CD4-positive, alpha-beta T cell treated with Interleukin-17A for 4 hours (primary cell): ENCODE measurements at places on chromosomes 1 and 21.
A peak's percentile ranks its signal among the peaks of the same experiment; 100 is the strongest.

DNA sequence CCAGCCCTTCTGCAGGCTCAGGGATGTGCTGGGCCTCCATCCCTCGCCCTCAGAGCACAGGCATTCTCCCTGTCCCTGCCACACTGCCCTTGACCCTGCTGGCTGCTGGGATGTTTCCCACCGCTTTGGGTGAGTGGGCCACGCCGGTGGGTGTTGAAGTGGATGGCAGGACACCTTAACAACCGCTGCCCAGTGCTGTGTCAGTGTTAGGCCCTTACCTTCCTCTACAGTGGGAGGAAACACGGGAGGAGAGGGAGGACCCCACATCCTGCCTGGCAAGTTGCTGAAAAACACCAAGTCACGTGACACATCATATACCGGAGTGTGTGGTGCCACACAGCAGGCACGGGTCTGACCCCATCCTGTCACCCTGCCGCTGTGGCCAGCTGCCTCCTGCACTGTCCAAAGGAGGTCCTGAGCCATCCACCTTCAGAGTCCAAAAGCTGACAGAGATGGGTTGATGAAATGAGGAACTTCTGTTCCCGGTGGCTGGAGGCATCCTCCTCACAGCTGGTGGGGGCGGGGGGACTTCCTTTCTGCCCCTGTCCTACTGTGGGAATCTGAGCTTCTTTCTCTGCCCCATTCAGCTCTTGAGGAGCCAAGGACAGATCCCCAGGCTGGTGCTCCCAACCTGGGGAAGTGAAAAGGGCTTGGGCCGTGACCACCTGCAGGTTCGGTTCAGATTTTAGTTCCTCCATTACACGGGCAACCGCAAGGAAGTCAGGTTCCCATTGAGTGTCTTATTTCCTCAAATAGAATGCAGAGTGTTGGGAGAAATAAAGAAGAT is 3.2 kb upstream of the THEMIS2 start:
- peak; percentile 79 for DNase-seq

DNA sequence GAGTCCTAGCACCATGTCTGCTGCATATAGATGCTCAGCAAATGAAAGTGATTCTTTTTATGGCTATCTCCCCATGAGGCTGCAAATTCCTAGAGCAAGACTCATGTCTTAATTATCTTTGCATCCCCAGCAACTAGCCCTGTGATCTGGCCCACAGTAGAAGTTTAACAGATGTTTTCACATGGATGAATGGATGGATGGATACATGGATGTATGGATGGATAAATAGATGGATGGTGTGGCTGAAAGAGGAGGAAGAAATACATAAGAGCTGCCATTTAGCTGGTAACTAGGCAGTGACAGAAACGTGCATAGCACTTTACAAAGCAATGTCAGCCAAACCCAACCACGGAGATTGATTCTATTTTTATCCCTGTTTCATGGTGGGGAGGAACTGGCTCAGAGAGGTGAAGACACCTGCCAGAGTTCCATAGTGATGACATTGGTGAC is 32.7 kb upstream of the ZBTB40 start:
- no peak for DNase-seq

- no peak for DNase-seq
Observed at GRCh38 chr1:118118469-118118868, 66.6 kb downstream of the SPAG17 start.

DNA sequence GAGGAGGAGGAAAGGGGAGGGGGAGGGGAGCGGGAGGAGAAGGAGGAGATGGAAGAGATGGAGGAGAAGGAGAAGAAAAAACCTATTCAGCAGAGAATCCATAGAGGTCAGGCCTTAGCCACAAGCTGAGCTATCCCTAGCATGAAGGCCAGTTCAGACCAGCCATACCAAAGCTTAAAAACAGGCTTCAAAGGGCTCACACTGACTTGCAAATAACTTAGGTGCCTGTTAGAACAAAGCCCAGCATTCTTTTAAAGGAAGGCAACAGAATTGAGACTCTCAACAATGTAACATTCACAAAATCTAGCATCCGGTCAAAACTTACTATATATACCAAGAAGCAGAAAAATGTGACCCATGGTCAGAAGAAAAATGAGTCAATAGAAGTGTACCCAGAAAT is 43.6 kb upstream of the IFFO2 start:
- no peak for DNase-seq

- DNase-seq = no peak
Observed at GRCh38 chr1:77833521-77834100, 54.2 kb downstream of the MIGA1 start.

- DNase-seq = no peak
Observed at GRCh38 chr1:119380983-119381662, 12.5 kb downstream of the HAO2 start.

GRCh38 chr1:22018583-22019559 is 17.4 kb downstream of the CELA3A start:
- peak; percentile 77 for DNase-seq

- no peak for DNase-seq
Observed at GRCh38 chr21:41451753-41452676, 26.0 kb downstream of the MX1 start.

- DNase-seq = no peak
Observed at GRCh38 chr1:68904477-68904876, 407.6 kb upstream of the DEPDC1 start.

DNA sequence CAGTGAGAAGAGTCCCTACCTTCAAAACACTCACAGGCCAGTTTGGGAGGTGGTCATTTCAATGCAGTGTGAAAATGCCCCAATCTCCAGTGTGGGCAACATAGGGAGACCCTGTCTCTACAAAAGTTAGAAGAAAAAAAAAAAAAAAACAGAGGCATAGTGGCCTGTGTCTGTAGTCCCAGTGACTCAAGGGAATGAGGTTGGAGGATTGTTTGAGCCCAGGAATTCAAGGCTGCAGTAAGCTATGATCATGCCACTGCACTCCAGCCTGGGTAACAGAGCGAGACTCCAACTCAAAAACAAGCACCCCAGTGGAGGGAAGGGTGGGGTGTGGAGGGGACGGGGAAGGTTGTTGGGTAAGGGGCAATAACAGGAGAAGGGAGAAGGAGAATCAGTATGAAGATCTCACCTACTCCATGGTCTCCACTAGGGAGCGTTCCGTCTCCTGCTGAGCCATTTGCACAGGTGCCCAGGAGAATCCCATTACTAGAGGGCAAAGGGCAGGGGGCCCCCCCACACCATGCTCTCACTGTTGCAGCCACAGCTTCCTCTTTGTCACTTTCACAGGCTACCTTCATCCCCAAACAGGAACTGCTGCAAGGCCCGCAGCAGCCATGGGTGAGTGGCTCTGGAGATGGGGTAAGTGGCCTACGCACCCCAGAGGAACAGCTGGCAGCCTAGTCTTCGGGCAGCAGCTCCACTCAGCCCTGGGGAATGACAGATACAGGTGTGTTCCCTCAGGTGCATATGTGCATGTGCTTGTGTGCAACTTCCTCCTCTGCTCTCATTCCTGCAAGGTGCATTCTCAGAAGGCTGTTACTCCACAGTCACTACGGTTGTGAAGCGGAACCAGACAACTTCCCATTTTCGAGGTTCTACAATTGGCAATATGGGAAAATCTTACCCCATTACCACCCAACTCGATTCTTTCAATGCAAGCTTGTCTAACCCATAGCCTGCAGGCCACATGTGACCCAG is 87.9 kb upstream of the LYST start:
- DNase-seq = peak; percentile 68

GRCh38 chr1:2110738-2111673 is 60.8 kb downstream of the PRKCZ start:
- no peak for DNase-seq

DNA sequence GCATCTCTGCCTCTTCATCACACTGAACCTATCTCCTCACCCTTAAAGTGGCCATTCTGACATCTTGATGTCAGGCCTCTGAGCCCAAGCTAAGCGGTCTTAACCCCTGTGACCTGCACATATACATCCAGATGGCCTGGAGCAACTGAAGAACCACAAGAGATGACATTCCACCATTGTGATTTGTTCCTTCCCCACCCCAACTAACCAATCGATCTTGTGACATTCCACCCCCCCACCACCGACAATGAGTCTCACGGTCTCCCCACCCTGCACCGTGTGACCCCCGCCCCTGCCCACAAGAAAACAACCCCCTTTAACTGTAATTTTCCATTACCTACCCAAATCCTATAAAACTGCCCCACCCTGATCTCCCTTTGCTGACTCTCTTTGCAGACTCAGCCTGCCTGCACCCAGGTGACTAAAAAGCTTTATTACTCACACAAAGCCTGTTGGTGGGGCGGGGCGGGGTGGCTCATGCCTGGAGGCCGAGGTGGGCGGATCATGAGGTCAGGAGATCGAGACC is 21.0 kb upstream of the PINK1 start:
- no peak for DNase-seq

DNA sequence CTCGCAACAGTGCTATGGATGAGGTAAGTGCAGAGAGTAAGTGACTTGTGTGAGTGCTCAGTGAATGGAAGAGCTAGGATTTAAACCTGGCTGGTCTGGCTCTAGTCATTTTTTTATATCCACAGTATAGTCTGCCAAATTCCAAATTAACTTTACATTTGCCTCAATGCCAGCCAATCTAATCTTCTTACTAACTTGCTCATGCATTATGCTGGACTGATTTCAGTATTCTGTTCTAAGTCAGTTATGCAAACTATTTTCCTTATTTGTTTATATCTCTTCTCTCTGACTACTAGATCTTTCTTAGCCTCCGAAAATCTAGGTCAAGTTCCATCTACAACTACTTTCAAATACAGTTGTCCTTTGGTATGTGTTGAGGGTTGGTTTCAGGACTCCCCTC is 133.3 kb downstream of the XPR1 start:
- no peak for DNase-seq

DNA sequence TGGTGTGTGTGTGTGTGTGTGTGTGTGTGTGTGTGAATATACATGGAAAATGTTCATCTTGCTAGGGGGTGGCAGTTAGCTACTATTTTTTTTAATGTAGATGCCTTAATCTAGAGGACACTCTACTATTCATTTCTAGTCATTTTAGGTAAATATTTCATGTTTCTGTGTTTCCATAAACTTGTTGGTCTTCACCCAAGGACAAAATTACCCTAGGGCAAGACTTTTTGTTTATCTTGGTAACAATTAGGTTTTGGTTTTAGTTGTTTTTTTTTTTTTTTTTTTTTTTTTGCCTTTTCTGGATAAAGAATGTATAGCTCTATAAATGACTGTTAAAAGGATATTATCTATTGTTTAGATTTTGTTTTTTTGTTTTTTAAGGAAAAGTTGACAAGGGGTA is 32.2 kb downstream of the CLEC20A start:
- no peak for DNase-seq

GRCh38 chr1:109760581-109761226 is 3.0 kb downstream of the EPS8L3 start:
- DNase-seq = no peak

GRCh38 chr1:176949033-176949662 is 215.4 kb downstream of the ASTN1 start:
- no peak for DNase-seq

- DNase-seq = no peak
Observed at GRCh38 chr1:214259353-214259977, 21.5 kb upstream of the SMYD2 start.

GRCh38 chr1:215416497-215416896 is 150.6 kb upstream of the KCTD3 start:
- DNase-seq = no peak

DNA sequence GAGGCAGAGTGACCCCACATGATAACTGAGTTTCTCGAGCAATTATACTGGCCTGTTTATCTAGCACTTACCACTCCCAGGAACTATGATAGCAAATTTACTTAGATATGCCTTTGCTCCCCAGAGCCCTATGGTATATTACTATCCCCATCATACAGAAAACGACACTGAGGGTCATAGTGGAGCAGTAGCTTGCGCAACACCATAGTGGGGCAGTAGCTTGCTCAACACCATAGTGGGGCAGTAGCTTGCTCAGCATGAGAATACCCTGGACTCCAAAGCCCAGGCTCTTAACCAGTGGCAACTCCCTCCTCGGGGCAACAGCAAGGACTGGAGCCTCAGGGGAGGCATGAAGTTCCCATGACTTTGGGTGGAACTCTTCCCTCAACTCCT is 211.9 kb downstream of the NPHP4 start:
- no peak for DNase-seq

DNA sequence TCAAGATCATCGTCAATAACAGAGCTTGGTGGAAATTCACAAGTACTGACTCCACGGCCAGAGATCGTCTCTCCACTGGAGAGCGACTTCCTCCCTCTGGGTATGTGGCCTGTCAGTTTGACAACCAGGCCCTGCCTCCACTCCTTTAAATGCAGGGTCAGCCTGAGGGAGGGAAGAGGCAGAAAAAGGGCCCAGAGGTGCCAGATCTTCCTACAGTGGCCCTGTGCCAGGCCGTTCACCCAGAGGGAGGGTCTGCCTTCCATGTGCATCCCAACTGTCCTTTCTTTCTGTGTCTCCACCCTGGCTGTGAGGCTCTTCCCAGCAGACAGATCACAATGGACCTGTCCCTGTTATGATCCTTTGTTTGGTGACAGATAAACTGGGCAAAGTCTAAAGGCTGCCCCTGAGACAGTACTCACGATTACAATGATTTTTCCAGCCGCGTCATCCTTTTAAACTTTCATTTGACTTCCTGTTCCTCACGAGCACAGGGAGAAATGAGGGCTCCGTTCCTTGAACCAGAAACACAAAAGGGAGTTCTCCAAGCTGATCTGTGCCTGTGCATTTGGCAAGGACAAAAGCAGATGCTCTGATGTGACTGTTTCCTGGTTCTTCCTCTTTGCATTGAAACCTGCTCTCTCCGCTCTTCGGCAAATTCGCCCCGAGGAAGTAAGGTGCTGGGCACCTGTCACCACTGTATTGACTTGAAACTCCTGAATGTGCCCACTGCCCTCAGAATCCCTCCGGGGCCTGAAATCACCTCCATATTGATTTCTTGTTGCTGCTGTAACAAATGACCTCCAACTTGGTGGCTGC is 126.7 kb downstream of the PGBD5 start:
- DNase-seq = no peak

DNA sequence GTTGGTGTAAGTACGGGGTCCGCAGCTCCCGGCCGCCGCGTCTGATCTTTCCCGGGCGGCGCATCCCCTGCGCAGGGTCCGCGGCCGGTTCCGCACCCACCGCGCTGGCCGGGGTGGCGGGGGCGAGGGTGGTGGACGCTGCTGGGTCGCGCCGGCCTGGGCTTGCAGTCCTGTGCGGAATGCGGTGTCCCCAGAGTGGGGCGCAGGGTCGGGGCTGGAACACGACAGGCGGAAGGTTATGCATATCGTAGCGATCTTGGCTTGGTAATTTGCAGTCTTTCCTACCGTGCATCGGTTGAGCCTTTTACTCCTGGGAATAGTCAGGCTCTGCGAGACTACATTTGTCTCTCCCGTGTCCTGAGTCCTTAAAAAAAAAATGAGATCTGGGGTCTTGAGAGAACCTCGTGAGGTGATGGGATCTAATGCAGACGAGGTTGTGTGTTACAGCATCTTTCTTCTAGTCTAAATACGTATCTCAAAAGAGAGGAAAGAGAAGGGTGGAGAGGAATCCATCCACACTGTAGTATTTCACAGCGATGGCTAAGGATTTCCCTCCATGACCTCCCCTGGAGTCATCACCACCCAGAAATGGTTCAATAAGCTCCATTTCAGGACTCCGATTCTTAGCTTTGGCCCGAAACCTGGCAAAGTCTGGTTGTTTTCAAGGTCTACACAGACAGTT is 572 bp downstream of the ATP1B1 start:
- peak; percentile 32 for DNase-seq

- DNase-seq = peak; percentile 66
Observed at GRCh38 chr1:46613661-46614603, 2.7 kb downstream of the MOB3C start.
